ENCODE measurements at places on chromosomes 2 and 18. TPM values are rescaled to one million over a fixed set of nuclear protein-coding genes. Genes with fewer than 3 reads are reported as not detected.

DNA sequence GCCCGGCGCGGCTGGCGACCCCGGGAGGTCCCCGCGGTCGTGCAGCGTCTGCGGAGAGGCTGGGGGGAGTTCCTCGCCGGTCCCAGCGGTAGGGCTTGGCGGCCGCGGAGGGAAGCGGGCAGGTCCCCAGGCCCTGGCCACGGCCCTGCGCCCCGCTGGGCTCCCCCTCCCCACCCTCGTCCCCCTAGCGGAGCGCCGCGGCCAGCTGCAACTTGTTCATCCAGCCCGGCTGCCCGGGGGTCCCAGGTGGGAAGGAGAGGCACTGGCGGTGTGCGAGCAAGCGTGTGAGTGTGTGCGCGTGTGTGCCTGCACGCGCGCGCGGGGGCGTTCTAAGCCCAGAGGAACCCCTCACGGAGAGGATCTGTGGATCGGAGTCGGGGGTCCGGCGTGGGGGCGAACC is 1.3 kb downstream of the PTPRM start:
- no peak for DNase-seq

DNA sequence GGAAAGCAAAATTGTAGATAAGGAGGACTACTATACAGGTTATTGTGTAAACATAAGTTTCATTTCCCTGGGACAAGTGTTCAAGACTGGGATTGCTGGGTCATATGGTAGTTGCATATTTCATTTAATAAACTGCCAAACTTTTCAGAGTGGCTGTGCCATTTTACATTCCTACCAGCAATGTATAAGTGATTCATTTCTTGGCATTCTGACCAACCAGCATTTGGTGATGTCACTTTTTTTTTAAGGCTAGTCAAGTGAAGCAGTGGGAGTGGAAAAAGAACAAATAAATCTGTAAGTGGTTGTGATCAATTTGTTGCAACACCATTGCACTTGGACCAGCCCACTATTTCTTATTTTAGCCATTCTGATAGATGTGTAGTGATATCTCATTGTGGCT is 5.2 kb upstream of the CHCHD5 start:
- no peak for DNase-seq

GRCh38 chr2:202069170-202070067 is 3.6 kb upstream of the KIAA2012 start:
- no peak for DNase-seq

DNA sequence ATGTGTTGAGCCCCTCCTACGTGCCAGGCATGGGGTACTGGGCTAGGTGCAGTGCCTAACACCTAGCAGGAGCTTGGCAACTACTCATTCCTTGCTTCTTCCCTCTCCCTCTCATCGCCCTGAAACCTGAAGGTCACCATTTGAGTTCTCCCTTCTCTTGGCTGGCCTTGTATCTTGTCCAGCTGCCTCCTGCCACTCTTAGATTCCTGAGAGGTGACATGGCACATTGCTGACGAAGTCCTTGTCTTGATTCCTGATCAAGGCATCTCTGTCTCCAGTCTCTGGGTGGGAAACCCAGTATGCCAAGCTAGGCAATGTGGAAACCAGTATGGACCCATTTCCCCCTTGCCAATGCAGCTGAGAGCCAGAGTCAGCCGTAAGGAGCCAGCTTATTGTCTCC is 9.0 kb upstream of the EFR3B start:
- DNase-seq = no peak

SCN1A gene
- total RNA-seq = not detected

LAMA1 gene
- not detected for total RNA-seq

GRCh38 chr2:175922160-175922559 is 79.9 kb downstream of the LNPK start:
- DNase-seq = no peak

GRCh38 chr2:176147800-176148496 is 3.4 kb upstream of the HOXD4 start:
- no peak for DNase-seq

GRCh38 chr18:59502274-59503175 is 143.5 kb upstream of the LMAN1 start:
- DNase-seq = no peak

EFR3B gene
- 1.2 TPM for total RNA-seq

- DNase-seq = no peak
Measured at GRCh38 chr2:211070547-211070946, 514.1 kb downstream of the CPS1 start.

DNA sequence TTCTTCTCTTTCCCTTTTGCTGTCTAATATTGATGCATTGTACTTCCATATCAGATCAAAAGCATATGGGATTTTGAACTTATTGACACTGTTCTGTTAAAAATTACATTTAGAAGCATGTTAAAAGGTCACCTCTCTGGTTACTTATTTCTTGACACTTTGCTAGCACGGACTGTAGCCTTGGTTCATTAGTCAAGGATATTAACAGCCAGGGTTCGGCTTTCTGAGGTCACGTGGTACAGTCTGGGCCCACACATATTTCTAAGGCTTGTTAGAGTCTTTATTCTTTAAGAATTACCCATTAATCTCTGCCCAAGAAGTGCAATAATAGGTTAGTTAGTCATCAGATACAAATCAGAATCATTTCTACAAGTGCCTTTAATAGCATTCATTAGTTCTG is 1035.8 kb upstream of the FANCL start:
- no peak for DNase-seq

DNA sequence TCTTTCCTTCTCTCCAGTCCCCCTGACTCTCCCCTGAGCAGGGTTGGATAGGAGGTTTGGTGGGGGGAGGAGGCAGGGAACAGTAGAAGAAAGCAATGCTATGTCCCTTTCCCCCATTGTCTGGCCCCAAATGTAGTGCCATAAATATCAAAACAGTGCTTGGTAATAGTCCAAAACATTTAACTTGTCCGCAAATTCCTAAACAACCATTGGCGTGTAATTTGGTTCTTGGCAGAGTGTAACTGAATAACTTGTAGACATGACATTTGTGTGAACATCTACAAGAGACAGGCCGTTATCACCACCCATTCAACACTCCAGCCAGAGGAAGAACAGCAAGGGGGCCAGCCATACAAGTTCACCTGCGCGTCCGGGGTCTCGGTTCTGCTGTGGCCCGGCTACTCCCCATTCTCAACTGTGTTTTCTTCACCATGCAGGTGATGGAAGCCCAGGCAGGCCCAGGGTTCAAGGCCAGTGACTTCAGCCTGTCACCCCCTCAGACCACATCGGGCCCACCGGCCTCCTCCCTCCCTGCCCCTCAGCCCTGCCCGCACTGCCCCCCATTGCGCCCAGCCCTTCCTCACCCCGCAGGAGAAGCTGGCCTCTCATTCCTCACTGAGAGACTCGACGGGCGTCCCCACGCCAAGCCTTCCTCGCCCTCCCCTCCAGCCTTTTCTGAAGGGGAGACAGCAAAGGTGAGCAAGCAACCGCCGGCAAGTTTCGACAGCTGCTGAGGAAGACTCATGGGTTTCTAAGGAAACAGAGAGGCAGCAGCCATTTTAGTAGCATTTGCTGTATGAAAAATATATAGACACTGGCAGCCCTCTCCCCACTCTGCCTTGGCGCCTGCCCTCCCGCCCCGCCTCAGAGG is 699 bp upstream of the RAPGEF4 start:
- DNase-seq = no peak

- DNase-seq = no peak
Measured at GRCh38 chr2:184551626-184552025, 46.7 kb upstream of the ZNF804A start.
